ENCODE measurements at places on chromosomes 4 and X. TPM values are rescaled to one million over a fixed set of nuclear protein-coding genes. Genes with fewer than 3 reads are reported as not detected.

- DNase-seq = no peak
Measured at GRCh38 chr4:30950737-30951136, 230.6 kb downstream of the PCDH7 start.

GRCh38 chr4:87087015-87087414 lies 133.4 kb downstream of the KLHL8 start:
- DNase-seq = no peak

GRCh38 chrX:129701624-129702069 lies 37.1 kb upstream of the XPNPEP2 start:
- DNase-seq = peak; percentile 28

Gene ARL9
- 0.43 TPM for total RNA-seq
